ENCODE measurements at places on chromosomes 13 and 19.

DNA sequence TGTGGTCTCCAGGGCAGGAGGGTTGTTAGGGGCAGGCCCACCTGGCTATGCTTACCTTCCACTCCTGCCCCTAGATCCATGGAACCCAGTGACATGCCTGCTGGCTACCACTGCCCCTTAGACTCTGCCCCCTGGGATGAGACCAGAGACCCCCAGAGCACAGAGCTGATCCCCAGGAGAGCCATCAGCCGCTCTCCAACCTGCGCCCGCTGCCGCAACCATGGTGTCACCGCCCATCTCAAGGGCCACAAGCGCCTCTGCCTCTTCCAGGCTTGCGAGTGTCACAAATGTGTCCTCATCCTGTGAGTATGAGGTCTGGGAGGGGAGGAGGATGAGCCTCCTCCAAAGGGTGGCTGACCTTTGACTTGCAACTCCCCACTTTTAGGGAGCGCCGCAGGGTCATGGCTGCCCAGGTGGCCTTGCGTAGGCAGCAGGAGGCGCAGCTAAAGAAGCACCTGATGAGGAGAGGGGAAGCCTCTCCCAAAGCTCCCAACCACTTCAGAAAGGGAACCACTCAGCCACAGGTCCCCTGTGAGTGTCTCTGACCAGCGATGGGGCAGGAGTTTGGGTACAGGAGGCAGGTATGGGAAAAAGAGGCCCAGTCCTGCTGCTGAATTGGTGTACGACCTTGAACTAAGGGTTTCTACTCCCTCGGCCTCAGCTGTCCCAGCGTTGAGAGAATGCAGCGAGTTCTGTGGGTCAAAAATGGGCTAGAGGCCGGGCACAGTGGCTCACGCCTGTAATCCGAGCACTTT, 2.7 kb downstream of the DMRTC2 start:
- no peak for DNase-seq

- DNase-seq, result no peak
Observed at GRCh38 chr13:73918691-73919090, 215.5 kb downstream of the KLF12 start.

DNA sequence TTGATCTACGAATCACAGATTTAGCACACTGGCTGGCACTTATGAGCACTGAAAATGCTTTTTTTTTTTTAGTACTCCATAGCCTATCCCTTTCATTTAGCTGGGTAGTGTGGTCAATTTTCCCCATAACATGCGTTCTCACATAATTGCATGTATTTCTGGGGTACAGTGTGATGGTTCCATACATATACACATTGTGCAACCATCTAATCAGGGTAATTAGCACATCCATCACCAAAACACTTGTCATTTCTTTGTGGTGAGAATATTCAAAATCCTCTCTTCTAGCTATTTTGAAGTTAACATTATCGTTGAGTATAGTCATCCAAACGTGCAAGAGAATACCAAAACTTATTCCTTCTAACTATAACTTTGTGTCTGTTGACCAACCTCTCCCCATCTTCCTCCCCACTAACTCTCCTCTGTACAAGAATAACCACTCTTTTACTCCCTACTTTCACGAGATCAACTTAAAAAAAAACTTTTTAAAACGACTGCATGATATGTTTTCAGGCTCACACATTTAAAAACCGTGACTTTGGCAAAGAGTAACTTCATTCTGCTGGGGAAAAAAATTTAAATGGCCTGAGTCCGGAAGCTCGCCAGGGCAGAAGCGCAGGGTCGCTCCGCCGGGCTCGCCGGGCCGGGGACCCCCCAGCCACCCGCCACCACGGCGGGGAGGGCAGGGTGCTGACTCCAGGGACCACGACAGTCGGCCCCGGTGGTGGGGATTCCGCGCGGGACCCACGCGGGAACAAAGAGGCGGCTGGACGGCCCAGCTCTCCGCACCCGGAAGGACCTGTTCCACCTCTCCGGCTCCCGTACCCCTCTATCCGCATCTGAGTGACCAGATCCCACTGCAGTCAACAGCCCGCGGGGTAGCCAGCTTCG, 868 bp upstream of the UBAC2 start:
- DNase-seq, result no peak

GRCh38 chr13:111977179-111977506, 89.8 kb upstream of the SOX1 start:
- no peak for DNase-seq

GRCh38 chr13:55517312-55517711, 1623.4 kb upstream of the PRR20A start:
- DNase-seq, result no peak

- DNase-seq, result no peak
Observed at GRCh38 chr19:5588441-5588840, 20.7 kb upstream of the TINCR start.

DNA sequence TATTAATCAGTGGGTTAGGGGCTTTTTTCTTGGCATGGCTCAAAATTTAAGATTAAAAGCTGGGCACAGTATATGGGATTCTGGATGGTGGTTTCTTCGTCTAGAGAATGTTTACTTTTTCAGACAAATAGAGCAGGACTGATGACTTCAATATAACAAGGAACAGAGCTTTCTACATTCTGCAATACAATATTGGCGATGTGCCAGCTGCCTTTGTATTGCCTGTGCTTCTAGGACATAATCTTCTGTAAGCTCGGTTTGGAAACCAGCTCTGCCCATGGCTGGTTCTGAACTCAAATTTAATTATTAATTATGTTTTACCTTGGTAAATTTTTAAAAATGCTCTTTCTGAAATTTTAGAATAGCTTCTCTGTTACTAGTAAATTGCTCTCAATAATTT, 139.1 kb upstream of the TRPC4 start:
- DNase-seq, result no peak

DNA sequence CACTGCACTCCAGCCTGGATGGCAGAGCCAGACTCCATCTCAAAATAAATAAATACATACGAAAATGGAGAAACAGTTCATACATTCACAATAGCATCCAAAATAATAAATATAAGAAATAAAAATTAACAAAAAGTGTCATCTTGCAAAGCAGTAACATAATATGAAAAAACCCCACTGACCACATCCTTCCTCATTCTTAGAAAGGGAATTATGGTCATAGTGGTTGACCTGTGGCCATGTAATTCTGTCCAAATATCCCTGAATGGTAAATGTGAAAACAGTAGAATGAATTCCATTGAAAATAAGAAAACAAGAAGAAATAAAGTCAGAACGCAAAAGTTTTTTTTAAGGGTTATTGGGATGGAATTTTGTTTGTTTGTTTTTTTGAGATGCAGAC, 7.0 kb upstream of the CDC42EP5 start:
- no peak for DNase-seq

- DNase-seq, result no peak
Observed at GRCh38 chr13:50999641-51000040, 90.0 kb downstream of the RNASEH2B start.

DNA sequence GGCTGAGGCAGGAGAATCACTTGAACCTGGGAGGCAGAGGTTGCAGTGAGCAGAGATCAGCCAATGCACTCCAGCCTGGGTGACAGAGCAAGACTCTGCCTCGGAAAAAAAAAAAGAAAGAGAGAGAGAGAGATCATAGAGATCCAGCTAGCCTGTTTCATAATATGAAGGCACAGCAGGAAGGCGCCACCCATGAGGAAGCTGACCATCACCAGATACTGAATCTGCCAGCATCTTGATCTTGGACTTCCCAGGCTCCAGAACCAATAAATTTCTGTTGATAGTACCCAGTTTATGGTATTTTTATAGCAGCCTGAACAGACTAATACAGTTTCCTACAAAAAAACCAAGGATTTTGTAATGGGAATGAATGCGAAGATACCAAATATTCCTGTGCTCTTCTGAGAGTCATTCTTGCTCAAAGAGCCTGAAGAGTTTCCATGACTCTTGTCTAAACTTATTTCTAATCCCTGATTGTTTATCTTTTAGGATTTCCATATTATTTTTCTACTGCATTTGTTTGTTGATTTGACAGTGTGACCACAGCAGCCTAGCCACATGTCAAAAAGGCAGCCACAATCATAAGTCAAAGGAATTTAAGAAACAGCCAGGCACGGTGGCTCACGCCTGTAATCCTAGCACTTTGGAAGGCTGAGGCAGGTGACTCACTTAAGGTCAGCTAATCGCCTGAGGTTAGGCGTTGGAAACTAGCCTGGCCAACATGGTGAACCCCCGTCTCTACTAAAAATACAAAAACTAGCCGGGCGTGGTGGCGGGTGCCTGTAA, 37.7 kb upstream of the PDCD5 start:
- no peak for DNase-seq

- DNase-seq, result no peak
Observed at GRCh38 chr13:71964491-71965100, 97.6 kb upstream of the DACH1 start.

DNA sequence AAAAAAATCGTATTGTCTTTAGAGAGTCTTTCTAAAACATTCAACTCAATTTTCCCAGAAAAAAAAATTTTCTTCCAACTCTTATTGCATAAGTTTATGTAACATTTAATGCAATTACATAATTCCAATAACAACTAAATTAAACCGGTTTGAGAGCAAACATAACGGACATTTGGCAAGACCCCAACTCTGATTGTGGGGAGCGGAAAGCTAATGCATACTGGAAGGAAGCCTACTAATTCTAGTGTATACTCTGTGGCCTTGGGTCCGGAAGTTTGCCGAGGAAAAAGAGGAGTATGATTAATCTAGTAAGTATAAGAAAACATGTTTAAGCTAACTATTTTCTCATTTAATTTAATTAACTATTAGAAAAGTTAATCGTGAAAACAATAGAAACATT, 21.3 kb upstream of the MIR17HG start:
- DNase-seq, result no peak

DNA sequence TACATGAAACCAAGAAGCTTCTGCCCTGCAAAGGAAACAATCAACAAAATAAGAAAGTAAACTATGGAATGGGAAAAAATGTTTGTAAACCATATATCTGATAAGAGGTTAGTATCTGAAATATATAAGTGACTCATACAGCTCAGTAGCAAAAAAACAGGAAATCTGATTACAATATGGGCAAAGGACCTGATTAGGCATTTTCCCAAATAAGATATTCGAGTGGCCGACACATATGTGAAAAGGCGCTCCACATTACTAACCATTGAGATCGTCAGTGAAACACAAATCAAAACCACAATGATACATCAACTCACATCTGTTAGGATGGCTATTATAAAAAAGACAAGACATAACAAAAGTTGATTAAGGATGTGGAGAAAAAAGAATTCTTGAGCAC, 2818.6 kb upstream of the PCDH20 start:
- DNase-seq, result no peak

DNA sequence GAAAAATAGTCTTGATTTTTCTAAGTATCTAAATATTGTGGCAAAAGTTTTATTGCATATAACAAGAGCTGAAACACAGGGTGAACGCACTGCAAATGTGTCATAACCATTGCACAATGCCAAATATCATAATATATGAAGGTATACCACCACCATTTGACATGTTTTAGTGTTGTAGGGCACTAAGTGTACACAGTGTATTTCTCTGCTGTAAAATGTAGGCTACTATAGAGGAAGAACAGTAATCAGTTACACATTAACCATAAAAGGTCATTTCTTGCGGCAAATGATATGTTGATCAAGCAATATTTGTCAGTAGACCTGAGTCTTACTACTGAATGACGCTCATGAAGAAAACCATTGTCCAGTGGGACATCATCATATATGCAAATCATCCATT, 18.3 kb upstream of the KLF5 start:
- DNase-seq, result no peak
